ENCODE measurements at places on chromosomes 7 and 10. TPM values are rescaled to one million over a fixed set of nuclear protein-coding genes. Genes with fewer than 3 reads are reported as not detected.

CDC14C gene
- not detected for total RNA-seq

MUC3A gene
- total RNA-seq = 12.7 TPM

TMEM196 gene
- total RNA-seq = not detected

ADCY1 gene
- 2.2 TPM for total RNA-seq

CLRN3 gene
- not detected for total RNA-seq

FKBP6 gene
- not detected for total RNA-seq

CFAP70 gene
- total RNA-seq = 0.28 TPM

MMD2 gene
- not detected for total RNA-seq

PTF1A gene
- total RNA-seq = not detected

MAGI2 gene
- total RNA-seq = 0.40 TPM

CLDN4 gene
- total RNA-seq = 4.9 TPM

NUTM2B gene
- 0.27 TPM for total RNA-seq

HABP2 gene
- 0.07 TPM for total RNA-seq
